ENCODE measurements at places on chromosomes 3 and 15.

- DNase-seq: no peak
These were observed 37.4 kb upstream of the VILL start for GRCh38 chr3:37953226-37953625.

- DNase-seq: no peak
These were observed 241.1 kb downstream of the WNT5A start for GRCh38 chr3:55246033-55246432.

- DNase-seq: no peak
These were observed 7.0 kb upstream of the UBE2Q2 start for GRCh38 chr15:75835990-75836958.

GRCh38 chr15:81890496-81890895, 155.3 kb downstream of the MEX3B start:
- DNase-seq: no peak

- no peak for DNase-seq
These were observed 506.8 kb downstream of the EDEM1 start for GRCh38 chr3:5694266-5694665.

GRCh38 chr15:74451861-74452835, 8.8 kb downstream of the UBL7 start:
- no peak for DNase-seq

DNA sequence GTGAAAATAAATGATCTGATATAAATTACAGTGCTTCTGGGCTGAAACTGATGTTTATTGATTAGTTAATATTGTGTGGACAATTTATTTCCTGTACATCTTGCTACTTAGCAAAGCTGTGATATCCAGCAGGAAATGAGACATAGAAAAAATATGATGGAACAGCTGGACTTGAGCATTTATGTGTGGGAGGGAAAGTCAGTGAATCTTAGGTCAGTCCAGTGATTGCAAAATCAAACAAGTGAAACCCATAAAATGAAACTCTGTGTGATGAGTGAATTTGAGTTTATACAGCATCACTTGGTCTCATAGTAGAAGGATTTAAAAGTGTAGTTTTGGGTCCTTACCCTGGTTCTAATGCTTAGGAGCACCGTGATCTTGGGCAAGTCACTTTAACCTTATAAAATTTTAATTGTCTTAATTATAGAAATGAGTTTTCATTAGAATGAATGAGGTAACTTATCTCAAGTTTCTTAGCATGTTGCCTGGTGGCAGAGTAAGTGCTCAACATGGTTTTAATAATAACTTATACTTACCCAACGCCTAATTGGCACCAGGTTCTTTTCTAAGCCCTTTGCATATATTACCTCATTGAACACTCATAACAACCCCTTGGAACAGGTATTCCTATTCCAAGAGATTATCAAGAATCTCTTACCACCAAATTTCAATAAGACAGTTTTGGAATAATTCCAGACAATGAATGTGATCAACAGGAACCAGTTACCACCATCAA, 194.6 kb downstream of the ADAMTSL3 start:
- no peak for DNase-seq

- no peak for DNase-seq
These were observed 91.9 kb downstream of the THSD4 start for GRCh38 chr15:71207141-71207540.

- DNase-seq: no peak
These were observed 11.6 kb upstream of the HGD start for GRCh38 chr3:120693439-120694171.

- DNase-seq: no peak
These were observed 208.1 kb downstream of the MINAR1 start for GRCh38 chr15:79640206-79640605.

- DNase-seq: no peak
These were observed 143.2 kb upstream of the PLXND1 start for GRCh38 chr3:129749692-129750091.

DNA sequence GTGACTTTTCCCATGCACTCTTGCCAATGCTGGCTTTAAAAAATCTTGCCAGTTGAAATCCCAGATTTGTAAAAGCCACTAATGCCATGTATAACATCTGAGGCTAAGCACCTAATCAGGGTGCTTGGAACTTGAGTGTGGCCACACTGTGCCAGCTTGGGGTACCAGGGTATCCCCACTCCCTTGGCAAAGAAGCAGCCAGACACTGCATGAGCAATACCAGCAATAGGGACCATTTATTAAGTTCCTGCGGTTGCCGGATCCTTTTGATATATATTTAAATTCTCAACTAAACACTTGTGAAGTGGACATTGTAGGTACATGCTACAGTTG, 2.2 kb upstream of the RHCG start:
- no peak for DNase-seq

DNA sequence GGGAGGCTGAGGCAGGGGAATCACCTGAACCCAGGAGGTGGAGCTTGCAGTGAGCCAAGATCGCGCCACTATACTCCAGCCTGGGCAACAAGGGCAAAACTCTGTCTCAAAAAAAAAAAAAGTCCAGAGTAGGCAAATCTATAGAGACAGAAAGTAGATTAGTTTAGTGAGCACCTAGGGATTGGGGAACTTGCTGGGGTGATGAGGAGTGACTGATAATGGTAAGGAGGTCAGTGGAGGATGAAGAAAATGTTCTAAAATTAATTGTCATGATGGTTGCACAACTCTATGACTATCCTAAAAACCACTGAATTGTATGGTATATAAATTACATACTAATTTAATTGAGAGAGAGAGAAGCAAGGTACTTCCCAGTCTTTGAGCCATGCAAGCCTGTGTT, 27.8 kb upstream of the LYZL4 start:
- DNase-seq: no peak

GRCh38 chr3:135650309-135650708, 315.2 kb upstream of the PPP2R3A start:
- no peak for DNase-seq

GRCh38 chr3:195900436-195901355, 7.7 kb downstream of the TNK2 start:
- DNase-seq: peak; percentile 80

DNA sequence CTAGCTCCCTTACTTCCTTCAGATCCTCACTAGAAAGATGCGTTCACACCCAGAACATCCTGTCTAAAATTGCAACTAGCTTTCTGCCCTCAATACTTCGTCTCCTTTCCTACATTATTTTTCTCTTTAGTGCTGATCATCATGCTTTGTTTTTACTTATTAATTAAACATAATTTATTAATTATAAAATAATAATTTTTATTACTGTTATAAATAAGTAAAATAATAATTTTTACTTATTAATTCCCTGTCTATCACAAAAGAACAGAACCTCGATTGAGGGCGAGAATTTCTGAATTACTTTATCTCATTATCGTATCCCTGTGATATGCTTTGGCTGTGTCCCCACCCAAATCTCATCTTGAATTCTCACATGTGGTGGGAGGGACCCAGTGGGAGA, 41.3 kb downstream of the GOLIM4 start:
- DNase-seq: no peak

DNA sequence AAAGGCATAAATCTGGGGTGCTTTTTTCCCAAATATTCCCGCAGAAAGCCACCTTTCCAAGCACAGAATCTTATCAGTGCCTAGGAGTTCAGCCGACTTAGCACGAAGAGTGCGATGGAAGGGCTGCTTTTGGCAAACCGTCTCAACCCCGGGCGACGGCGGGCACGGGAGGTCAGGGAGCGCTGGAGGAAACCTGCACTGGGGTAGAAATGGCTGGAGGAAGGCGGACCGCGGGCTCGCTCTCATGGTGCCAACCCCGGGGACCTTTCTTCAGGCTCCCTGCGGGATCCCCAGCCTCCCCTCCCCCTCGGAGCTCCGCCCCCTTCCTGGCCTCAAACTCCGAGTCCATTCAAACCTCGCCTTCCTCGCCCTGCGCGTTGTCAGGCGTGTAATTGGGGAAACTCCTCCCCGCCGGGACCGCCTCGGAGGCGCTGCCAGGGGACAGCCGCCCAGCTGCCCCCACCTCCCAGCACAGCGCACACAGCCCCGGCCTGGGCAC, at the start of gene GABRG3:
TSS of gene GABRG3 (plus strand) at position 470 of the 499 bp plus-strand sequence.
- no peak for DNase-seq
